Stimulated activated CD4-positive, alpha-beta T cell treated with anti-CD3 and anti-CD28 coated beads, Interleukin-12 subunit alpha, Interleukin-12 subunit beta, amount 100 ng/mL, for 48 hours (primary cell): ENCODE measurements at places on chromosomes 3 and 15.

- no peak for DNase-seq
Observed at GRCh38 chr3:60216462-60217075, 1034.7 kb downstream of the FHIT start.

DNA sequence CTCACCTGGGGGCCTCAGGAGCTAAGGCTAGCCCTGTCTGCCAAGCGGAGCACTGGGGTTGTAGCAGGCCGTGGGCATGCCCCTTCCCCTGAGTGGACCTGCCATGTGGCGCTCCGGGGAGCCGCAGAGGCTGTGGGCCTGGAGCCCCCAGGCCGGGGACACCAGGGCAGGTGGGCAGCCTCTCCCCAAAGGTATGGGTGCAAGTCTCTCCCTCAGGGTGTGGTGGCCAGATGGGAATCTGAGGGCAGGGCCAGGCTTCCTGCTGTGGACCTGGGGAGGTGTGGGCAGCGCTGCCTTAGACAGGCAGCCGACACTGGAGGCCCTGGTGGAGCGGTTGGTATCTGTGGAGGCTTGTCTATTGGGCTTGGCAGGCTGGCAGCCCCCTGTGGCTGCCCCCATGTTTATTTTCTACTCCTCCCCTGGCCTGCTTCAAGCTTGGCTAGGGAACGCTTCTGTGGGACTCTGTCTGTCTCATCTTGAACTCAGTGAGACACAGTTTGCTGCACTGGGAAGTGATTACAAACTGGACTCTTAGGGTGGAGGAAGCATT, 5.9 kb downstream of the ACVR2B start:
- DNase-seq, result no peak

DNA sequence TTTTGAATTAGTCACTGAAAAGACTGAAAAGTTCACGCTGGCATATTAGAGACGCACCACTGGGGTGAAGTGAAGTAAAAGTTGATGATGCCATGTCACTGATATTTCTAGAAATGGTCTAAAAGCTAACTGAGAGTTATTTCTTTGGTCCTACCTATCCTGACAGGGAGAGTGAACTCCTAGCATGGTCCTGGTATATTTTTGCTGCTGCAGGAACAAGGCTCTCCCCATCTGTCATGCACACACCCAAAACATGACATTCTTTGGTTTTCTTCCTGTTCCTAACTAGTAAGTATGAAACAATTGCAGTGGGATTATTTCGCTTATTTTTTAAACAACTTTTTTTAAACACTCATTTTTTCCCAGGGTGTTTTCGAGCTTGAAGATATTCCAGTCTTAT, 466.7 kb downstream of the ERC2 start:
- DNase-seq, result no peak

DNA sequence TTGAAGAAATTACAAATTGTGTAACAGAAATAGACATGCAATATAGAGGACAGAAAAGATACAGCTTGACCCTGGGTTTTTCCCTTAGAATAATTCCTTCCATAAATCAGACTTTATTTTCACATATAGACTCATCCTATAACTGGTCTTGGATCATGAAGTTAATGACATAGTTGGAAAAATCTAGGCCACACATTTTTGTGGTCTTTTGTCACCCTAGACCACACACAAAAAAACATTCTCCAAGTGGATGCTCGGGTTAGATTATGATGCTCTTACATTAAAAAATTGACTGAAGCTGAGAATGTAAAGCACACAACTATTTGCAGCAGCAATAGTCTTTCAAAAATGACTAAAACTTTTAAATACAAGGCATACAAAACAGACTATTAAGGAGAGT, 7.5 kb upstream of the PLA2G4D start:
- no peak for DNase-seq

- peak; percentile 7 for DNase-seq
Observed at GRCh38 chr3:46496746-46497555, 825 bp upstream of the RTP3 start.

DNA sequence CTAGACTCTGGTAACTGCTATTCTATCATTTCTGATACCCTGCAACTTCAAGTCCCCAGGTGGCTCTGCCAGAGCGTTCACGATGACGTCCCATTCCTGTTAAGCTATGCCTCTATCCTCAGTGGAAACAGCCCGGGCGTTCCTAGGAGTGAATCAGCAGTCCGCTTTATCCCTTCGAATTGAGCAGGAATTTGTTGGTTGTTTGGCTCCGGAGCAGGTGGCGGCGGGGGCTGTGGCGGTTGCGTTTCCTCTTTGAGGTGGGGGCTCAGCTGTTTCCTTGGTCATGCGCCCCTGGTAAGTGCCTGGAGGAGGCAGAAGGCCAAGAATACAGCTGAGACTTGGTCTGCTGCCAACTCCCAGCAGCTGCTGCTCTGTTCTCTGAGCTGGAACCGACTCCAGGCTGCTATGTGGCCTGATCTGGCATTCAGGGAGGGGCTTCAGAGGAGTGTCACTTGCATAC, 25.2 kb downstream of the ARPP21 start:
- DNase-seq, result no peak

DNA sequence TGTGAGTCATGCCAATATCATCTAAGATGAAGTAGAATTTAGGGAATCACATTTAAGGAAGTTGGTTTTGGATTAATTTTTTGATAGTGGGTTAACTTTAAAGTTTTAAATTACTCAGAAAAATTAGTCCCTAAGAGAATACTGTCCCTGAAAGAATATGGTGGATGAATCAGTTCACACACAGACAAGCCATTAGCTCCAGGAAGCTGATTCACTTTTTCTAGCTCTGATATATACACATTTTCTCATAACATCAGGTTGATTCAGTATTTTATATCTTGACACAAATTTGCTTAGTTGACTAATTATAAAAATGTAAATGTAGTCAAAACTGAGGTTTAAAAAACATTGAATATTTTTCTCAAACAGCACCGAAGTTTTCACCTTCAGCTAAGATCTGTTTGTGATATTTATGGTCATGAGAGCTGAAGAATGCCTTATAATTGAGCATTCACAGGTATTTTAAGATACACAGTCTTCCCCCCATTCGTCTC, 55.1 kb downstream of the MYH15 start:
- DNase-seq, result no peak

GRCh38 chr15:64099379-64099778, 3.6 kb downstream of the SNX1 start:
- no peak for DNase-seq

GRCh38 chr3:193621127-193621526, 28.1 kb downstream of the OPA1 start:
- no peak for DNase-seq

- no peak for DNase-seq
Observed at GRCh38 chr3:14487086-14487485, 53.1 kb downstream of the GRIP2 start.

DNA sequence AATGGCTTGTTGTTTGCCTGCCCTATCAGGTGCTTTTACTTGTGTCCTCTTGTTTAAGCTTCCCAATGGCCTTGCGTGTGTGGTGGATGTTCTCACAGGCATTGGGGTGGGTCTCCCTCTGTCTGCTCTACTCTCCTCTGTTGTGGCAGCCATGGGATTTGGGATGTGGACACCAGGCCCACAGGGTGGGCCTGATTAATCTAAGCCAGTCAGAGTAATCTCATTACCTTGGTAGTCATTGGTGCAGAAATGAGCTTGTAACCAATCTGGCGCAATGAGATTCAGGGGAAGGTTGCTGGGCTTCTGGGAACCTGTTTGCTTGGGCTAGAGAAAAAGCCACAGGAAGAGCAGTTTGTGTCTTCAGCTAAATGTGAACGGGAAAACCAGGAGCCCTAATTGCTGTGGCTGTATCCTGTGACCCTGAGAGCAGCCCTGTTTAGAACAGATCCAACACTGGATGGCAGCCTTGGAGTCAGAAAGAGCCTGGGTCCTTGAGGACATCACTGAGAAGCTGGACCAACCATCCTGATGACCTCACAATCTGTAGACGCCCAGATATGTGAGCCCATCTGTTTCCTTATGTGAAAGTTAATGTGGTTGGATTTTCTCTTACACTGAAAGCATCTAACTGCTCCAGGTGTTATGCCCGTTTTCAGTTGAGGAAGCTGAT, 157.3 kb upstream of the UBE2E1 start:
- no peak for DNase-seq

DNA sequence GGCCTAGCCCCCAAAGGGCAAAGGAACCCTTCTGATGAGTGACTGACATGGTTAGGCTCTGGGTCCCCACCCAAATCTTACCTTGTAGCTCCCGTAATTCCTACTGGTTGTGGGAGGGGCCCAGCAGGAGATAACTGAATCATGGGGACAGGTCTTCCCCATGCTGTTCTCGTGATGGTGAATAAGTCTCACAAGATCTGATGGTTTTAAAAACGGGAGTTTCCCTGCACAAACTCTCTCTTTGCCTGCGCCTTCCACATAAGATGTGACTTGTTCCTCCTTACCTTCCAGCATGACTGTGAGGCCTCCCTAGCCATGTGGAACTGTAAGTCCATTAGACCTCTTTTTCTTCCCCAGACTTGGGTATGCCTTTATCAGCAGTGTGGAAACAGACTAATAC, 16.9 kb downstream of the TKT start:
- no peak for DNase-seq

- no peak for DNase-seq
Observed at GRCh38 chr3:194867270-194867983, 181.7 kb downstream of the FAM43A start.

- DNase-seq, result no peak
Observed at GRCh38 chr3:16546186-16547010, 32.9 kb upstream of the RFTN1 start.

GRCh38 chr3:28110869-28111268, 130.6 kb upstream of the CMC1 start:
- no peak for DNase-seq

GRCh38 chr3:54424292-54424691, 301.9 kb downstream of the CACNA2D3 start:
- DNase-seq, result no peak

DNA sequence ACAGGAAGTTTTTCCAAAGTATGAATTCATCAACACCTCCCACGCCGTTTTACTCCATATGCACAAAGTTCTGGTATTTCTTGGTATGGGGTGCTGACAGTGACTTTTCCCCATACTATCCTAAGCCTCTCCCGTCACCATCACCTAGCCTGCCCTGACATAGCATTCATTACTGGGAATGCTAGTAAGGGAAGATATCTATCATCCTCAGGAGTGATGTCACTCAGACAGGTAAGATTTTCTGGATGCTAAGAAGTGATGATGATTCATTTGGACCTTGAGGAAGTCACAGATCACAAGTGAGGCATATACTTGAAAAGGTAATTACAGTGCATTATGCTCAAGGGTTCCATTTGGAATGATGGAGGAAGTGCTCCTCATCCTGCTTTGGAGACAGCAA, 355.1 kb upstream of the STAC start:
- no peak for DNase-seq

DNA sequence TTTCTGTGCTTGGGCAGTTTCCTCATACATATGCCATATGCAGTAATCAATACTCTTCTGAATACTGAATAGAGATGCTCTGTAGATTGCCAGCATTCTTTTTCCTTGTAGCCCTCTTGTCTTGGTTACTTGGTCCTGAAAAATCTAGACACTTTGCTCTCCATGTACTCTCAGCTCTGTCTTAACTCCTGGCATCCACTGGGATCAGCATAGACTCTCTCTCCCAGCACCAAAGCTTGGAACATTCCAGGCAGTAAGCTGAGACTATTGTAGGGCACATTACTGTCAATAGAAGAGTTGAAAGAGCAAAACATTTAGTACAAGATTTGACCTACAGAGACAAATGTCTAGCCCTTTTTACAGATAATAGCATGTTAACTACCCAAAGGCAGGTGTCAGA, 1100.3 kb downstream of the TBL1XR1 start:
- no peak for DNase-seq

GRCh38 chr3:133452641-133453319, 52.9 kb downstream of the BFSP2 start:
- DNase-seq, result no peak

- DNase-seq, result no peak
Observed at GRCh38 chr3:101943029-101943428, 93.7 kb downstream of the NFKBIZ start.

GRCh38 chr3:9241956-9242355, 7.5 kb downstream of the SRGAP3 start:
- no peak for DNase-seq

DNA sequence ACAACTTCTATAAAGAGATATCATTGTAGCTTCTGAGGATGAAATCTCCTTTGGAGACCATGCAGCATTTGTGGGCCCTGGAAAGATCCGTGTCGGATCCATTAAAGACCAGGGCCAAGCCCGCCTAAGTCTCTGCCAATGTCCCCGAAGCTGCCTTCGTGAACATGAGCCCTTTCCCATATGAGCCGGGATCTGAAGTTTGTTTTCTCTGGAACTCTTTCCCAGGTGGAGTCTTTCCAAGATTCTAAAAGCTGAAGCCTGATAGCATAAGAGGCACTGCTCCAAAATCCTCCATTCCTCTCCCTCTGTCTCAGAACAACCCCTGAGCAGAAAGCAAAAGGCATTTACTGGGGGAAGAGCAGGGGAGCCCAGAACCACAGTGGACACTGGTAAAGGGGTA, 274.6 kb downstream of the NTRK3 start:
- no peak for DNase-seq

DNA sequence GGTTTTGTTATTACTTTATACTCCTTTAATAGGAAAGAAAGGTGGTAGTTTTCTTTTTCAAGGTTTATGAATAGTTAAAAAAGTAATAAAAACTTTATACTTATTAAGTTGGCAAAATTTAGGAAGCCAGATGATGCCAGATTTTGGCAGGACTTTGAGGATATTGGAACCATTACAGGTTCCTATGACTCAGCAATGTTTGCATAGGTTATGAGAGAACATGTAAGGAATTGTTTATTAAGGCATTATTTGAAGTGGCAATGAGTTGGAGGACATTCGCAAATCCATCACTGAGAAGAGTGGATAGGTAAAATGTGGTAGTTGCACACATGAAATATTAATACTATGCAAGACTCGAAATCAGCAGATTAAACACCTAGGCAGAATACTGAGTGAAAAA, 29.9 kb downstream of the CDAN1 start:
- DNase-seq, result no peak

- no peak for DNase-seq
Observed at GRCh38 chr3:100269001-100269400, 8.2 kb downstream of the TBC1D23 start.

DNA sequence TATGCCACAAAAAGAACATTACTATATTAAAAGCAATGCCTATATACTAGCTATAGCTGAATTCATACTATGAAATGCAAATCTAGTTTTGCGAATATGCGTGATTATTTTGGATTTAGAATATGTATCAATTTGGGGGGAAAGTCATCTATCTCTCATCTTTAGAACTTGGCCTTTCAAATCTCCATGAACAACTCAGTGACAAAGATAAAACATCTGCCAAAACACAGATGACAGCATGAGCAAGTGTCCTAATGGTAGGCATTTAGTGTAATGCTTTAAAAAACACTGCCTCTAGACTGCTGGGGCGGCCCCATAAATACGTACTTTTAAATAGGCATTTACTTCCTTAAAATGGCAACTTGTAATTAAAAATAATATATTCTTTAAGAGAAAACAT, 2.7 kb downstream of the CD47 start:
- DNase-seq, result no peak

DNA sequence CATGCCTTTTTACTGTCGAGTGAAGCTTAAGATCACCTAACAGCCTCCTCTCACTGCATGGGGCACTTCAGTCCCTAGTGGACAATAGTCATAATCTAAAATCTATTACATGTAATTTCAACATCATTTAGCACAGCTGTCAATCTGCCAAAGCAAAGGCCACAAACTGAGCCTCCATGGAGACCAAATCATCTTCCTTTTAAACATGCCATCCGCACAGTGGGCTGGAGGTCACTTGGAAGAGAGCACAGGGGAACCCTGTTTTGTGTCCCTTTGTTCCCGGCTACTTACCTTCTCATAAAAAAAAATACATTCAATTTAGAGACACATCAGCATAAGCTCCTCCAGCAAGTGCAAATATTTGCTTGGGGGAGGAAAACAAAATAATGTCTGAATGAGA, 167.3 kb downstream of the SQOR start:
- DNase-seq, result no peak

- DNase-seq, result no peak
Observed at GRCh38 chr3:157438194-157438730, 1.6 kb downstream of the PTX3 start.
